ENCODE measurements at places on chromosomes 12 and 14.

- peak; percentile 30 for DNase-seq
These were observed 4.2 kb downstream of the TGFB3 start for GRCh38 chr14:75977582-75977943.

DNA sequence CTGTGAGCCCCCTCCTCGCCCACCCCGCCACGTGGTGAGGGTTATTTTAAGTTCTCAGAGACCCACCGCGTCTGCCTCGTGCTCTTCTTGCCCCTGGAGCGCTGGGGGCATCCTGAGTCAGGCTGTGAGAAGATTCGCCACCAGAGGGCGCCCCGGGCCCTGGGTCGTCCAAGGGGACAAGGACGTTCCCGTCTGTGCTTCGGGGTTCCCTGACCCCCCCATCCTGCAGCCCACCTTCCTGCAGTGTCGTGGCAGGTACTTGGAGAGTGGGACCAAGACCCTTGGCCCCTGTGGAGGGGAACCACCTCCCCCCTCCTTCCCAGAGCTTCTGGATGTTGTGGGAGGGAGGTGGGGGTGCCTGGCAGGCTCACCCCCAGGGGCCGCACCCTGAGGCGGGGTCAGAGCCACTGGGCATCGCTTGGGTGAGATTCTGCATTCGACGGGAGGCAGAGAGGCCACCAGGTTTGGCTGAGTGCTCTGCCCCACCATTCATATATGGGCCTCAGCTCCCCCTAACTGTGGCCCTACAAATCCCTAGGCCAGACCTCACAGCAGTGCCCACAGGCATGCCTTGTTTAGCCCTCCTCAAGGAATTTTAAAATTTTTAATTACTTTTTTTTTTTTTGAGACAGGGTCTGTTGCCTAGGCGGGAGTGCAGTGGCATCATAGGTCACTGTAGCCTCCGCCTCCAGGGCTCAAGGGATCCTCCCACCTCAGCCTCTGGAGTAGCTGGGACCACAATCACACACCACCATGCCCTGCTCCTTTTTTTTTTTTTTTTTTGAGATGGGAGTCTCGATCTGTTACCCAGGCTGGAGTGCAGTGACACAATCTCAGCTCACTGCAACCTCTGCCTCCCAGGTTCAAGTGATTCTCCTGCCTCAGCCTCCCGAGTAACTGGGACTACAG is 17.0 kb downstream of the RHOF start:
- peak; percentile 64 for DNase-seq

DNA sequence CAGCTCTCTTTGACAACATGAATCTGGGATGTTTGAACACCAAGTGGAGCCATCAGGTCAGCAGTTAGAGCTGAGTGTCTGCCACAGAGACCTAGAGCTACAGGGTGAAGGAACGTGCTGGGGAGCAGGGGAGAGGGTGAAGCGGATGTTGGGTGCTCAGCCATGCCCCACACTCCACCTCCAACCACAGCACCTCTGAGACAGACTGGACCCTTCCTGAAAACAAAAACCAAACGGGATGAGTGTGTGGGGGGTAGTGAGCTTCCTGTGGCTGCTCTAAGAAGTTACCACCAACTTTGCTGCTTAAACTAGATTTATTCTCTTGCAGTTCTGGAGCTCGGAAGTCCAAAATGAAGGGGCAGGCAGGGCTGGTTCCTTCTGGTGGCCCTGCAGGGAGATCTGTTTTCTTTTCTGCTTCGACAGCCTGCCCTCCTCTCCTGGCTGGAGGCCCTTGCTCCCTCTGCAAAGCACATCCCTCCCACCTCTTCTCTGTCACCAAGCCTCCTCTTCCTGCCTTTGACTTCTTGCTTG is 5.6 kb upstream of the GOLGA3 start:
- DNase-seq = no peak

DNA sequence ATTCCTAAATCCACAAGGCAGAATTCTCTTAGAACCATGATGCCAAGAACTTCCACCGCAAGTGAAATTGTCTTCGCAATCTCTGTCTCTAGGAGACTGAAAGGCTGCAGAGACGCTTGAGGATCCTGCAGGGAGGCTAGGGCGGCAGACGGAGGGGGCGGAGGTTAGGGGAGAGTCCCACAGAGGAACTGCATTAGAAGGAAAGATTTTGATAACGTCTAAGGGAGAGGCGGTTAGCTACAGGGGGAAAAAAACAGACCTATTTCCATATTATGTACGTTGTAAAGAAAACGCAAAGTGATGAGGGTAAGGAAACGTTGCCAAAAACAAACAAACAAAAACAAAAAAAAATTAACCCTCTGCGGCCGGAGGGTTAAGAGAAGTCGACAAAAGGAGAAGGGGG is 595 bp downstream of the KLHL28 start:
- DNase-seq = peak; percentile 63

DNA sequence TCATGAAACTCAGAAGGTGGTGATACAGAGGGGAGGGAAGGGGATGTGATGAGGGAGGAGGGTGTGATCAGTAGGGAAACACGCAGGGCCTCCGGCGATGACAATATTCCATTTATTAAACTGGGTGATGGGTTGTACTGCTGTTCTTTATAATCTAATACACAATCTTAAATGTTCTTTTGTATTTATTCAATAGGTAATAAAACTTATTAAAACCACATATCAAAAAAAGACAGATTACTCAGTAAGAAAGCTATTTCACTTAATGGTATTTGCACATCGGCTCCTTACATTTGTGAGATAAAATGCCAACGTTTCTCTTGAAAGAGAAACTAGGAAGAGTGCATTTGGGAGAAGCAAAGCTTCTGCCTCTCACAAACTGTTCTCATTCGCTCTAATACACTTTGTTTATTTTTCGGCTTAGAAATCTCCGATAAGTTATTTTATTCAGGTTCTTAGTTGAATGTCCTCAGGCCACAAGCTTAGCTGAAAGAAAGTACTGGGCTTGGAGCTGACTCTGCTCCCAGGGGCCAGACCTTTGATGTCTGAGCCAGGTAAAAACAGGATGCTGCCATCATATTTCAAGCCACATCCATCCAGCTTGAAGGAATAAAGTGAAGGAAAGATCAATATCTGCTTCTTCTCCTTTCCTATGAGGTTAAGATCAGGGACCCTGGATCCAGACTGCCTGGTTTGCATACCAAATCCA is 17.5 kb downstream of the STON2 start:
- DNase-seq = no peak

GRCh38 chr12:82436354-82436753 is 78.0 kb downstream of the METTL25 start:
- no peak for DNase-seq

GRCh38 chr14:96442355-96442754 is 50.4 kb downstream of the AK7 start:
- DNase-seq = no peak
